ENCODE measurements at places on chromosomes 6 and 20. TPM values are rescaled to one million over a fixed set of nuclear protein-coding genes. Genes with fewer than 3 reads are reported as not detected.

HLA-B gene
- 4,702 TPM for total RNA-seq

DNA sequence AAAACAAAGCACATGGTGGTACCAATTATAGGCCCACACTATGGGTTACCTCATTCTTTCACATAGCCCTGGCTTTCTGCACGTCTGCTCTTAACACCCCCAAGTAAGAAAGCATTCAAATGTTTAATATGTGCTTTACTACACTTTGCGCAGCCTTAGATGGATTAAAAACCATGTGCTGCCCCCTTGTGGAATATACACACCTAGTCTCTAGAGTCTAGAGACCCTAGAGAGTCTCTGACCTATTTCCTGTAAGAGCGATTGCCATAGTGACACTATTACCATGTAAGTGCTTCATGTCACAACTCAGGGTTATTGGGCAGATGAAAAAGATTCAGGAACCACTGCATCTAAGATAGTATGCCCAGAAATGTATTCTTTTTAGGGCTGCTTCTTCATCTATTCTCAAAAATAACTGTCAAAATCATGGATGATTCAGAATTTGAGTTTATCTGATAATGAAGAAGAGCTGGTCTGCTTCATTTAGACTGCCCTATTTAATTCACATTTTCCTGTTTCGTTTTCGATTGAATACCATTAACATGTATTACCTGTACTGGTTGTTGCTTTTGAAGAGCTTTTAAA is 186.3 kb downstream of the ADGB start:
- H3K4me1 ChIP-seq = peaks cover 11% of the 10 kb centered on the region
- H3K4me3 ChIP-seq = no peak overlapping the region
- no peak overlapping the region for H3K27ac ChIP-seq
- H3K36me3 ChIP-seq = no peaks in the 10 kb centered on the region
- peaks cover 2% of the 10 kb centered on the region for H3K27me3 ChIP-seq
- peak; percentile 61 for DNase-seq

DNA sequence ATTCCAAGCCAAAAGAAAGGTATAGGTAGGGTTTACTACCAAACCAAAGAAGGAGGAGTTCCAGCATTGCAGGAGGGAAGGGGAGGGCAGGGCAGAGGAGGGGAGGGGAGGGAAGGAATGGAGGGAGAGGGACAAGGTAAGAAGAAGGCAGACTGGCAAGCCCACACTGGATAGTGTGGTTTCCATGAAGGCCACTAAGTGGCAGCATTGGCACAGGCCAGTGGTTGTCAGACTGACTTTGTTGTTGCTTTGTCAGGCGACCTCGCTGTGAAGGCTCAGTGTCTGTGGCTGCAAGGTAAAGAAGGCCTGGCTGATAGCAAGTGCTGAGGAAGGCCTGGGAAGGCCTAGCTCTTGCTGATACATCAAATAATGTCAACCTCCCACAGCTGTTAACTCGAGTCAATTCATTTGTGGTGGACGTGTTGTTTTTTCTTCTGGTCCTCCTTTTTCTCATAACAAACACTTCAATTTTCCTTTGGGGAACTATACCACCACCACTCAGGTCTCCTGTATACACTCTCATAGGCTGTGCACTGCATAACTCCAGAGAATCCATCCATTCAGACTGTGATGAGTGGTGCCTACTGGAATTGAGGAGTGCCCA is 7.7 kb upstream of the ZNF334 start:
- no peaks in the 10 kb centered on the region for H3K36me3 ChIP-seq
- peaks cover 25% of the 10 kb centered on the region for H3K27me3 ChIP-seq
- peak; percentile 63 for DNase-seq
- no peak overlapping the region for H3K4me3 ChIP-seq

DNA sequence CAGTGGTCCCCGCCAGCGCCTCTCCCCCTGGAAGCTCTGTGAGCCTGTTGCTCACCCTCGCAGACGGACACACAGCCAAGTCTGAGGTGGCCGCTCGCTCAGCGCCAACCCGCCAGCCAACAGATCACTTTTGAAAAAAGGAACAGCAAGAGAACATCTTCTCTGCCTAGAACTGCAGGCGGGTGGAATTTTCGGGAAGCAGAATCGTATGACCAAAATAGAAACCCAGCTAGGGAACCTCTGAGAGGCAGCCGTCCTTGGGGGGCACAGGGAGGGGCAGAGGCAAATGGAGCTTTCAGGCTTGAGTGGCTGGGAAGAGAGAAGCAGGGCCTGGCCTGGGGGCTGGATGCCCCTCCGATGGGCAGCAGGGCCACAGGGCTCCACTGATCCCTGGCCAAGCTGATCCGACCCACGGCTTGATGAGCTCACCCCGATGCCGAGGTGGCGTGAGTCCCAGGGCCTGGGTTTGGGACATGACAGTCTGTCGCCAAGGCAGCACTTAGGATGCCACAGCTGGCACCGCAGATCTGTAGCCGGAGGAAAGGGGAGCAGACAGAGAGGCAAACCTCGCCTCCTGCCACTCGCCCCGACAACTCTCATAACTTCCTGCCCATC is 9.8 kb downstream of the NFATC2 start:
- DNase-seq = no peak
- no peak overlapping the region for H3K4me3 ChIP-seq
- peaks cover 62% of the 10 kb centered on the region for H3K36me3 ChIP-seq
- peak overlapping the region; percentile 79 for H3K27ac ChIP-seq

- no peaks in the 10 kb centered on the region for H3K36me3 ChIP-seq
- no peaks in the 10 kb centered on the region for H3K27me3 ChIP-seq
- no peaks in the 10 kb centered on the region for H3K4me1 ChIP-seq
Observed at GRCh38 chr6:68677058-68677457, 42.0 kb downstream of the ADGRB3 start.

DNA sequence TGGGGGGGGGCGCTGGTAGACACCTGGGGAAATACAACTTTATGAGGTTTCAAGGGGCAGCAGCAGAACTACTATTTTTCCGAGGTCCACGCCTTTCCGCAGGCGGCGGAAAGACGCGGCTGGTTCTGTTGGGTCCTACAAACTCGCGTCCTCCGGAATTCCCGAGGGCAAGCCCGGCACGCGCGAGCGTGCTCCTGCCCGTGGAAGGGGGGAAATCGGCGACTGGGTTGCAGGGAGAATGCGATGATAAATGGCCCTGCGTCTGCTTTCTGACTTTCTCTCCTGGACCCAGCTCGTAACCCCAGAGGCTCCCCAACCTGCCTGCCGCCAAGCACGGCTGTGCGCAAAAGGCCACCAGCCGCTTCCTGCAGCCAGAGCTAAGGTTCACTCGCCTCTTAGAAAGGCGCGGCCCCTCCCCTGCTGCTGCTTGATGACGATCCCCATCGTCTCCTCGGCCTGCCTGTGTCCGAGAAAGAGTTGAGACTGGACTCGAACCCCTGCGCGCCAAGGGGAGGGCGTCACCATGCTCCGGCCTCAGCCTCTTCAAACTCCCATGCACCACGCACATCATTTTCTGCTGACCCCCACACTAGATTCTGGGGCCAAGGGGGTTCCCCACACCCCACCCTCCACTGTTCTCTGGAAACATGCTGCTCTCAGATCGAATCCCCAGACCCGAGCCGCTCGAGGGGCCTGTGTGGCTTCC is 6.7 kb downstream of the FOXA2 start:
- no peak for DNase-seq
- H3K4me1 ChIP-seq = peaks cover 8% of the 10 kb centered on the region
- H3K27me3 ChIP-seq = peaks cover 80% of the 10 kb centered on the region
- no peak overlapping the region for H3K27ac ChIP-seq
- no peak overlapping the region for H3K4me3 ChIP-seq

DNA sequence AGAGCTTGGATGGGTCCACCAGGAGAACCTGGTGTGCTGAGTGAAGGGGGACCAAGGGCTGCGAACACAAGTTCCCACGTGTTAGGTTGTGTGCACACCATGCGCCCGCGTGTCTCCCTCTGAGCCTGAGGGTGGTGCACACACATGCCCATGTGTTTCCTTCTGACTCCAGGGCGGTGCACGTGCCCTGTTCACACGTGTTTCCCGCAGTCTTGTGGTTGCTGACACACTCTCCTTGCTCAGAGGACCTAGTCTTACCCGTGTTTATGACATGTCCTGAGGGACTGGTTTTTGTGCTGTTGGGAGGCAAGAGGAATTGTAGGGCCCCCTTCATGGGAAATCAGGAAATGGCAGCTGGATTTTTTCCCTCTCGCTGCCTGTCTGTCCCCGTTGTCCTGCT is 36.3 kb upstream of the PCMTD2 start:
- no peak overlapping the region for H3K27ac ChIP-seq
- no peaks in the 10 kb centered on the region for H3K36me3 ChIP-seq
- H3K27me3 ChIP-seq = no peaks in the 10 kb centered on the region
- H3K4me1 ChIP-seq = peaks cover 10% of the 10 kb centered on the region

TRAPPC3L gene
- total RNA-seq = not detected

ACTL10 gene
- total RNA-seq = 4.1 TPM

- H3K36me3 ChIP-seq = no peaks in the 10 kb centered on the region
- H3K27ac ChIP-seq = no peak overlapping the region
- no peak overlapping the region for H3K4me3 ChIP-seq
- H3K27me3 ChIP-seq = peaks cover 2% of the 10 kb centered on the region
Observed at GRCh38 chr6:169112483-169113320, 140.9 kb downstream of the THBS2 start.

GRCh38 chr6:54877713-54878317 is 31.2 kb downstream of the FAM83B start:
- no peak overlapping the region for H3K27ac ChIP-seq
- no peaks in the 10 kb centered on the region for H3K4me1 ChIP-seq
- no peak for DNase-seq
- no peaks in the 10 kb centered on the region for H3K27me3 ChIP-seq
- H3K4me3 ChIP-seq = no peak overlapping the region
- H3K36me3 ChIP-seq = no peaks in the 10 kb centered on the region

THBD gene
- total RNA-seq = not detected

ALDH5A1 gene
- 3.6 TPM for total RNA-seq

- peaks cover 9% of the 10 kb centered on the region for H3K27me3 ChIP-seq
- no peaks in the 10 kb centered on the region for H3K36me3 ChIP-seq
- DNase-seq = no peak
- no peaks in the 10 kb centered on the region for H3K4me1 ChIP-seq
Observed at GRCh38 chr20:50413088-50413500, 97.1 kb upstream of the PTPN1 start.

KIFC1 gene
- 157 TPM for total RNA-seq

DNA sequence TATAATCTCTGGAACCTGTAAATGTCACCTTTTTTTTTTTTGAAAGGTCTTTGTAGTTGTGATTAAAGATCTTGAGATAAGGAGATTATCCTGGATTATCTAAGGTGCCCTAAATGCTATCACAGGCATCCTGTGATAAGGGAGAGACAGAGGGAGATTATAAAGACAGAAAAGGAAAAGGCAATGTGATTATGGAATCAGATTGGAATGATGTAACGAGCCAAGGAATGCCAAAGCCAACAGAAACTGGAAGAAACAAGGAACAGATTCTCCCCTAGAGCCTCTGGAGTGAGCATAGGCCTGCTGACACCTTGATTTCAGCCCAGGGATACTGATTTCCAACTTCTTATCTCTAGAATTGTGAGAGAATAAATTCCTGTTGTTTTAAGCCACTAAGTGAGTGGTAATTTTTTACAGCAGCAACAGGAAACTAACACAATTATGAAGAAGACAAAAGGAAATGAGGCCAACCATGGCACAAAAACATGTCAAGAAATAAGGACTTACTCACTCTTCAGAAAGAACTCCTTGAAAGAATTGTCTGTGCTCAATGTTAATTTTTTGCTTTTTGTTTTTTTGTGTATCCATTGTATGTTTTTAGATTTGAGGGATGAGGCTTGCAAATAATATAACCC is 82.7 kb downstream of the CFAP61 start:
- H3K4me3 ChIP-seq = no peak overlapping the region
- peaks cover 5% of the 10 kb centered on the region for H3K27me3 ChIP-seq
- H3K4me1 ChIP-seq = no peaks in the 10 kb centered on the region
- no peak for DNase-seq
- H3K27ac ChIP-seq = no peak overlapping the region

MYH7B gene
- 0.04 TPM for total RNA-seq

DNA sequence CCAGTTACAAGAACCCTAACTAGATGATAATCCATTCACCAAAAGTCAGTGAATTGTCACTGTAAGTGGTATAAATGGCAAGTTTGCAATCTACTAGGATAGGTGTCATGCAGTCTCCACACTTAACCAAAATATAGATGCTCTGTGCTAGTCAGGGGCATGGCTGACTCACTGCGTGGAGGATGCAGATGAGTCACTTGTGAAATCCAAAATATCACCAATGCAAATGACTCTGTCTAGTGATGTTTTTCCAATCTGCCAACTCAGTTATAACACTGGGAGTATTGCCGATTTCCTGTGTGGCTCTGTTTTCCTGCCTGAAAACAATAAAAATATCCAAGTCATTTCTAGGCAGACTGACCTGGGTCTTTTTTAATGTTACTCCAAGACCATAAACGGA is 47.8 kb upstream of the NRSN1 start:
- no peak overlapping the region for H3K27ac ChIP-seq
- H3K4me3 ChIP-seq = no peak overlapping the region
- no peak for DNase-seq
- H3K36me3 ChIP-seq = no peaks in the 10 kb centered on the region
- no peaks in the 10 kb centered on the region for H3K27me3 ChIP-seq
- no peaks in the 10 kb centered on the region for H3K4me1 ChIP-seq

ANGPT4 gene
- total RNA-seq = not detected

DNA sequence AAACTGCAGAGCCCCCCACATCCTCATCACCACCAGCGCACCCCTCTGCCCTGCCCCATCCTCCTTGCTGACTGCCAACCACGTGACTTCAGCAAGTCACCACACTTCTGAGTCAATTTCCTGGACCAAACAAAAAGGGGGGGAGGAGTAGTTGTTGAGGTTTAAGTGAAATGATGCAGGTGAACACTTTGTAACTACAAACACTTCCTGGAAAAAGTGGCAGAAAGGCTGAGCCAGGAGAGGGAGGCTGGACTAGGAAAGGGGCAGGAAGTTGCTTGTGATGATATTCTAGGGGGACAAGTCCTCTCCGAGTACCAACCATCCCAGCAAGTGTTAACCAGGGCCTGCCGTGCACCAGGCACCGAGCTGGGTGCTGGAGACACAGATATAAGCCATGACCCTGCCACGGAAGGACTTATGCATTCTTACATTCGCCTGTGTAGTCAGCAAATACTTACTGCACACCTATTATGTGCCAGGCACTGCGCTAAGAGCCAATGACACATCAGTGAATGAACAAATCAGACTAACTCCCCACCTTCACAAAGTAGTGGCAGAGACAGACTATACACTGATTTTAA is 67.3 kb downstream of the PREX1 start:
- peak overlapping the region; percentile 55 for H3K4me3 ChIP-seq
- DNase-seq = peak; percentile 86
- H3K36me3 ChIP-seq = peaks cover 68% of the 10 kb centered on the region
- H3K27me3 ChIP-seq = no peaks in the 10 kb centered on the region
- H3K27ac ChIP-seq = peak overlapping the region; percentile 94

DNA sequence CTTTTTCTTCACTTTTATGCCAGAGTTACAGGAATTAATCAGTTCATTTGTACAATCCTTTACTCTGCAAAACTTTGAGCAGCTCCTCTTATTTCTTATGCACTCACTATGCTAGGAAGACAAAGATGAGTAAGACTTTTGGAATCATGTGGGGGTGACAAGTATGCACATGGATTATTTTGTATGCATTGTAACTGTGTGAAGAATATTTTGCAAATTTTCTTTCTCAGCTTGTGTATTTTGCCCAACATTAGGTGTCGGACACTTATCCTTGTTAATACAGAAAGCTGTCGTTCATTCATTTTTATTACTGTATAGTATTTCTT is 88.6 kb downstream of the PPP1R14C start:
- H3K36me3 ChIP-seq = peaks cover 9% of the 10 kb centered on the region
- peaks cover 29% of the 10 kb centered on the region for H3K4me1 ChIP-seq

GRCh38 chr20:60010689-60011458 is 52.7 kb downstream of the CDH26 start:
- H3K27ac ChIP-seq = no peak overlapping the region
- H3K27me3 ChIP-seq = peaks cover 10% of the 10 kb centered on the region
- H3K4me1 ChIP-seq = peaks cover 26% of the 10 kb centered on the region
- H3K36me3 ChIP-seq = no peaks in the 10 kb centered on the region

Data from activated CD4-positive, alpha-beta T cell treated with anti-CD3 and anti-CD28 coated beads, Interleukin-2, amount 10 ng/mL, durations not matched to agents 7 days and 5 days (primary cell).